Upper lobe of right lung (tissue), 1 donor: ENCODE measurements at places on chromosomes 1 and 21. TPM values are rescaled to one million over a fixed set of nuclear protein-coding genes. Genes with fewer than 3 reads are reported as not detected.

C1orf74 gene
- total RNA-seq, result 0.96 TPM

OR2L2 gene
- 0.14 TPM for total RNA-seq

PALMD gene
- 21.5 TPM for total RNA-seq

AIRE gene
- total RNA-seq, result not detected

MAPKAPK2 gene
- 92.3 TPM for total RNA-seq

SPATA6 gene
- 19.5 TPM for total RNA-seq

OR10Z1 gene
- not detected for total RNA-seq

DNA sequence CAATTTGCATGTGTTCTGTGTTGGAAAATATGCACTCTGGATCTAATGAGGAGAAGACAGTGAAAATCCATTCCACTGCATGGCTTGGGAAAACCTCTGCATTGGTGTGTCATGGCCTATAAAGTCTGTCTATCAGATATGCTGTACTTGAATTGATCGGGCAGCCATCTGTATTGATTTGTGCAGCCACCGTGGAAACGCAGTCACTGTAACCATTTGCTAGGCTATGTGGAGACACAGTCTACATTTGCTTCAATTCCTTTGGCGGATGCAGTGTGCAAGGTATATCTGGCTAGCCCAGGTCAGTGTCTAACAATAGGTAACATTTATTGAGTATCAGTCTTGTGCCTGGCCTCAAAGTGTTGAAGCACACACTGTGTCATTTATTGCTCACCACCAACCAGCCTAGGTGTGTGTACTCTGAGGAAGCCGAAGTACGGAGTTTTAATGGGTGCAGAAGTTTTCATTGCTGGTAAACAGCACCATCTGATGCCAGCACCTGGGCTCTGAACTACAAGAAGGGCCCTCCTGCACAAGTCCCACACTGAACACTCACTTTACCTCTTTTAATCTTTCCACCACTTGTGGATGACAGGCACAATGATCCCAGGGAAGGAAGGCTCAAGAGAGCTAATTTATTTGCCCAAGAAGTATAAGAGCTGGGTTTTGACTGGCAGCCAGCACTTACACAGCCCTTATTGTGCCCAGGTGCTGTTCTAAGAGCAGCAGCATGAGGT, 83.4 kb downstream of the DAB1 start:
- H3K36me3 ChIP-seq, result no peaks in the 10 kb centered on the region
- no peak overlapping the region for H3K27ac ChIP-seq
- no peaks in the 10 kb centered on the region for H3K4me1 ChIP-seq

DNA sequence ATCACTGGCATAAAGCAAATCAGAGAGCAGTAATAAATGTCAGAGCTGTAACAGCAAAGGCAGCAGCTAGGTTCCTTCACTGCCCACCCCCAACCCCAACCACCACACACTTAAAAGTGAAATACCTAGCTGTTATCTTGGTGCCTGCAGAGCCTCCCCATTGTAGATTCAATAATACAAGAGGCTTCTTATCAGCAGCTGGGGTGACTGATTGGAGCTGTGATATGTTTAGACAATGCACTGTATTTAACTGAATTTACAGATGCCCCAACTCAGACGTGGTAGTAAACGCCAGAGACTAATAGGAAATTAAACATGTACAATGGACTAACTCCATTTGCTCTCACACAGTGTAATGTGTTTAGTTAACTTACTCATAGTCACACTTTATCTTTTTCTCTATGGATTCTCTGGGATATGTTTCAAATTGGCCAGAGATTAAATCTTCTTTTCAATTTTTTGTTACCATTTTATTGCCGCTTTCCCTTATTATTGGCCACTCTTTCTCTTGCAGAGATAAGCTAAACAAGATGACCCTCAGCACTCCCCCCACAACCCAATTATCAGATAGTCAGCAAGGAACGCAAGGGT, 117.1 kb downstream of the ESRRG start:
- no peak overlapping the region for H3K27ac ChIP-seq
- H3K27me3 ChIP-seq, result no peaks in the 10 kb centered on the region
- DNase-seq, result no peak
- H3K4me1 ChIP-seq, result no peaks in the 10 kb centered on the region
- H3K4me3 ChIP-seq, result no peak overlapping the region
- no peaks in the 10 kb centered on the region for H3K36me3 ChIP-seq

- no peaks in the 10 kb centered on the region for H3K36me3 ChIP-seq
- no peaks in the 10 kb centered on the region for H3K27me3 ChIP-seq
- DNase-seq, result no peak
- H3K4me3 ChIP-seq, result no peak overlapping the region
- H3K27ac ChIP-seq, result no peak overlapping the region
These were observed 190.8 kb downstream of the DYRK1A start for GRCh38 chr21:37557261-37557950.

DNA sequence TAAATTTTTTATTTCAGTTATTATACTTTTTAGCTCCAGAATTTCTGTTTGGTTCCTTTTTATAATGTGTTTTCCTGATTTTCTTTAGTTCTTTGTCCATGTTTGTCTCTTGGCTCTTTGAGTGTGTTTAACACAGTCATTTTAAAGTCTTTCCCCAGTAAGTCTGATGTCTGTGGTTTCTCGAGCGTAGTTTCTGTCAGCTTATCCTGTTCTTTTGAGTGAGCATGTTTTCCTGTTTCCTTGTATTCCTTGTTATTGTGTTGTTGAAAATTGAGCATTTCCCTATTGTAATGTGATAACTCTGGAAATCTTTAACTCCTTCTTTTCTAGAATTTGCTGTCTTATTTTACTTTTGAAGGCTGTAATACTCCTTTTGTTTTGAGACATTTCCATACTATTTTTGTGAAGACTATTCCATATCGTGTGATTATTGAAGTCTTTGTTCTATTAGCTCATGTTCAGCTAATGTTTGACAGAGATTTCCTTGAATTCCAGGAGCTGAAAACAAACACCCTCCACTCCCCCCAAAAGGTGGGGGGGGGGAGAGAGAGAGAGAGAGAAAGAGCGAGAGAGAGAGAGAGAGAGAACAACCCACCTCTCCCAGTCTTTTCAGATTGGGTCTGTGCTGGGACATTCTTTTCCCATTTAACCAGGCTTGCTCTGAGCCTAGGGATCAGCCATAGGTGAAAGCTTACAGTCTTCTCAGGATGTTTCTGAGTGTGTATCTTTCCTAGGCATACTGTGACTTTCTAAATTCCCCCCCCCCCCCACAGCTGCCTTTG, 38.3 kb downstream of the SDCCAG8 start:
- H3K27ac ChIP-seq, result no peak overlapping the region
- H3K36me3 ChIP-seq, result peaks cover 19% of the 10 kb centered on the region
- no peaks in the 10 kb centered on the region for H3K4me1 ChIP-seq
- no peak for DNase-seq

DNA sequence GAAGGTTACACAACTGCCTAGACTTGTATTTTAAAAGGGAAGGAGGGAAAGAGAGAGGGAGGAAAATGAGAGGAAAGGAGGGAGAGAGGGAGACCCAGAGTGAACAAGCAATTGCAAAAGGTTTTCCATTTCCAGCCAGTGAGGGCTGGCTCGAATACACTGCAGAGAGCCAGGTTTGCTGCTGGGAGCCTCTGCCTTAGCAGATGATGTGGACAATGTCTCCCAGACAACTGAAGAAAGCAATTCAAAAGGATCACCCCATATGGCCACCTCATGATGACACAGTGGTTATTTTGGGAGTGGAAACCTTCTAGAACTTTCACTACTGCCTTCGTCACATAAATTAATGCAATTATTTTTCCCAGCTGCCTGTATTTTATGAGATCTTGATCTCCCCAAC, 86.4 kb downstream of the BCAR3 start:
- no peak overlapping the region for H3K4me3 ChIP-seq
- H3K27ac ChIP-seq, result no peak overlapping the region
- no peaks in the 10 kb centered on the region for H3K27me3 ChIP-seq
- no peaks in the 10 kb centered on the region for H3K36me3 ChIP-seq

DNA sequence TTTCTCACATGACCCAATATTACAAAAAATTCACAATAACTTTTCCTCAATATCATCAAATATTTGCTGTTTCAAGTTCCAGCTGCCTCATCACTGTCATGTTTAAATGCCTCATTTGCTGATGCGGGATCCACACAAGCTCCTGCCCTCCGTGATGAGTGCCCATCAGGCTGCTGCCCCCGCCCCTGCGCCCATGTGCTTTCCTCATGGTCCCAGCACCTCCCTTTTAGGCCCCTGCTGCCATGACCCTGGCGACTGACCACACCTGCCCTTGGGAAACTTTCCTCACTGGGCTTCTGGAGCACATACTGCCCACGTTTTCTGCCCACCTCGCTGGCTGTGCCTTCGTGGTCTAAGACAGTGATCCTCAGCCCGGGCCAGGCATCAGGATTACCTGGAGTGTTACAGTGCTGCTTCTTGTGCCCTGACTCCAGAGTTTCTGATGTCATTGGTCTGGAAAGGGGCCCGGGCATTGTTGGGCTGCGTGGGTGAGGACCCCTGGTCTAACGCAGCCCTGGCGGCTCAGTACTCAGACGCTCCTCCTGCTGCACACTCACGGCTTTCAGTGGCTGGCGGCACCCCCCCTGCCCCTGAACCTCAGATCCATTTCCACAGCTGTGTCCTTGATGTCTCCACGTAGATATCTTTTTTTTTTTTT, 20.5 kb downstream of the PLEKHM2 start:
- DNase-seq, result no peak
- H3K4me1 ChIP-seq, result peaks cover 79% of the 10 kb centered on the region
- H3K27ac ChIP-seq, result peak overlapping the region; percentile 87
- no peaks in the 10 kb centered on the region for H3K27me3 ChIP-seq

GRCh38 chr1:8745749-8746390, 71.6 kb downstream of the RERE start:
- H3K27ac ChIP-seq, result no peak overlapping the region
- no peak for DNase-seq
- no peak overlapping the region for H3K4me3 ChIP-seq
- H3K4me1 ChIP-seq, result no peaks in the 10 kb centered on the region
- no peaks in the 10 kb centered on the region for H3K36me3 ChIP-seq

DNA sequence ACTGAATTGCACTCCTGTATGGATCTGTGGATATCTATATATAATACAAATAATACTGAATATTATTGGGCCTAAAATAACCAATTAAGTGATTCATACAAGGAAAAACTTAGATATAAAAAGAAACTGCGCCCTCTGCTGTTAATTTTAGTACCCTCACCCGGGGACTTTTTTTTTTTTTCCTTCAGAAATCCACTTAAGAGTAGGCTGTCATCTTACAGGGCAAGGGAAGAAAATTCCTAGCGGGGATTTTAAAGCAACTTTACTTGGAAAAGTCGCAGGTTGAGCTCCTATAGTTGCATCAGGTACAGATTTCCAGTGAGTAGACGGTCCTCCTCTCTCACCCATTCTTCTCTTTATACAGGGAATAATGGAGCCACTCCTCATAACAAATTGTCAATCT, 1.3 kb downstream of the NTNG1 start:
- H3K36me3 ChIP-seq, result no peaks in the 10 kb centered on the region
- H3K27me3 ChIP-seq, result peaks cover 29% of the 10 kb centered on the region
- H3K4me1 ChIP-seq, result peaks cover 9% of the 10 kb centered on the region
- H3K4me3 ChIP-seq, result peak overlapping the region; percentile 61

- H3K4me1 ChIP-seq, result no peaks in the 10 kb centered on the region
- no peaks in the 10 kb centered on the region for H3K27me3 ChIP-seq
- no peak for DNase-seq
- H3K36me3 ChIP-seq, result no peaks in the 10 kb centered on the region
- no peak overlapping the region for H3K4me3 ChIP-seq
- H3K27ac ChIP-seq, result no peak overlapping the region
These were observed 273.7 kb upstream of the AJAP1 start for GRCh38 chr1:4380564-4381168.

DNA sequence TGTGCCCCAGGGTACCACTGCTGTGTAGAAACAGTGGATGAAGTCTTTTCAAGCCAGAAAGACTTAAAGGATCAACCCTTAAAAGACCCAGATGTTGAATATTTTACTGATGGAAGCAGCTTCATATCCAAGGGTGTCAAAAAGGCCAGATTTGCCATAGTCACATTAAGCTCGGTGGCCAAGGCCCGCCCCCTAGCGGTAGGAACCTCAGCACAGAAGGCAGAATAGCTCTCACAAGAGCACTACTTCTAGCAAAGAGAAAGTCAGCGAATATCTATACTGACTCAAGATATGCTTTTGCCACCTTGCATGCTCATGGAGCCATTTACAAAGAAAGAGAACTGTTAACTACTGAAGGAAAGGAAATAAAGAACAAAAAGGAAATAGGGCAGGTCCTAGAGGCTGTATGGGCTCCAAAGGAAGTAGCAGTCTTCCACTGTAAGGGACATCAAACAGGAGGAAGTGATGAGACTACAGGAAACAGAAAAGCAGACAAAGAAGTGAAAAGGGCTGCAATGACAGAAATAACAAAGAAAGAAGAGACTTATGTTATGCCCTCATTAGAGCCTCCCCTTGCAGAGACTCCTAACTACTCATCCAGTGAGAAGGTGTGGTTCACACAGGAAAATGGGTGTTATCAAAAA, 90.5 kb downstream of the LIPI start:
- H3K36me3 ChIP-seq, result no peaks in the 10 kb centered on the region
- no peak overlapping the region for H3K27ac ChIP-seq
- DNase-seq, result no peak
- H3K4me3 ChIP-seq, result no peak overlapping the region
- no peaks in the 10 kb centered on the region for H3K4me1 ChIP-seq
- no peaks in the 10 kb centered on the region for H3K27me3 ChIP-seq

GRCh38 chr1:184433956-184434502, 47.2 kb downstream of the C1orf21 start:
- H3K4me1 ChIP-seq, result no peaks in the 10 kb centered on the region
- no peak for DNase-seq
- no peaks in the 10 kb centered on the region for H3K36me3 ChIP-seq
- H3K4me3 ChIP-seq, result no peak overlapping the region
- H3K27me3 ChIP-seq, result no peaks in the 10 kb centered on the region
- H3K27ac ChIP-seq, result no peak overlapping the region

DNA sequence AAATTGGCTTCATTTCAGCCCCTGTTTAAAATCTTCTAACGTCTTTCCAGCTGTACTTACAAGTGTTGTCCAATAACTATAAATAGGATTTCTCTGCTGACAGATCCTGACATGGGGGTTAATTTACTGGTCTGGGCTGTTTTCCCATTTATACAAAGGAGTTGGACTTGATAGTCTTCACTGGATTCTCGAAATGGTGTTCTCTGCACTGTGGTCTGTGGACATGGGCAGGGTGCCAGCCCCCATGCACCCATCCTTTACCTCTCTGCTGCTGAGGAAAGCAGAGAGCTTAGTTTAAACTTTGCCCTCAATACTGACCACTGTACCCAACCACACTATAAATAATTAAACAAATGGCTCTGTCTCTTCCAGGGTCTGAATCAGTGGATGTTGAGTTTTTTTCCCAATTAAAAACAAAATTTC, 5.2 kb downstream of the DIO1 start:
- no peak overlapping the region for H3K4me3 ChIP-seq
- no peak for DNase-seq
- no peaks in the 10 kb centered on the region for H3K36me3 ChIP-seq
- no peaks in the 10 kb centered on the region for H3K27me3 ChIP-seq

GRCh38 chr1:202791077-202791747, 17.0 kb downstream of the KDM5B start:
- H3K27ac ChIP-seq, result no peak overlapping the region
- no peaks in the 10 kb centered on the region for H3K4me1 ChIP-seq
- no peak for DNase-seq
- H3K36me3 ChIP-seq, result no peaks in the 10 kb centered on the region
- H3K4me3 ChIP-seq, result no peak overlapping the region
